ENCODE measurements at places on chromosomes 3 and 15.

GRCh38 chr15:40844696-40845030 lies 815 bp downstream of the SPINT1 start:
- DNase-seq = no peak

DNA sequence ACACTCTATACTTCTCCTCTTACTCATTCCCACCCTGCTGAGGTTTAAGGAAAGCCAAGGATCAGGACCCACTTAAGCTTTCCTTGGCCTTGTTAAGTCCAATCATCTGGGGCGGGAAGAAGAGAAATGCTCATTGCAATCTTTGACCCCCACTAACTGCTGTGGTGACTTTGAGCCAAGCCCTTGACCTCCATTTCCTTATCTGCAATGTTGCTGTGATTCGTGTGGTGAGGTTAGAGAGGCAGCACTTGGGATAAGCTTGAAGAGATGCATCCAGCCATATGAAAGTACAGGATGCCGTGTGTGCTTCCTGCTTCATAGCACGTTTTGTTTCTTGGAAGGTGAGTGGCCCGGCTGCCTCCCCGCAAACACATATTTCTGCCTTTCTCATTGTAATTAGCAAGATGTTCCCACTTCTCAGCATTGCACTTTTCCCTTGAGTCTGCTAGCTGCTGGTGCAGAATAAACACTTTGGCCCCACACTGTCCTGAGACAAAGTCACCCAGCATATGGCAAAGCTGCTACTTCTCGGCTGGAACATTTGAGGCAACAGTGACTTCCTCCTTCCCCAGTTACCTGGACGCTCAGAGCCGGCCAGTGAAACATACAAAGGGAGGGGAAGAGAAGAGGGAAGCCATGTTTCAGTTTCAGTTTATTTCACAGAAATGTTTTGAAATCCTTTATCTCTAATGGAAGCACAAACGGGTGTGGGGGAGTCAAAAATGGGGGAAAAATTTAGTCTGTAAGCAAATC lies 10.5 kb upstream of the NUDT16 start:
- DNase-seq = no peak

GRCh38 chr15:40845511-40846284 lies 1.9 kb downstream of the SPINT1 start:
- DNase-seq = no peak

- DNase-seq = no peak
Observed at GRCh38 chr3:36693670-36694069, 70.7 kb downstream of the DCLK3 start.

- DNase-seq = no peak
Observed at GRCh38 chr15:92809880-92810361, 90.2 kb upstream of the CHD2 start.

DNA sequence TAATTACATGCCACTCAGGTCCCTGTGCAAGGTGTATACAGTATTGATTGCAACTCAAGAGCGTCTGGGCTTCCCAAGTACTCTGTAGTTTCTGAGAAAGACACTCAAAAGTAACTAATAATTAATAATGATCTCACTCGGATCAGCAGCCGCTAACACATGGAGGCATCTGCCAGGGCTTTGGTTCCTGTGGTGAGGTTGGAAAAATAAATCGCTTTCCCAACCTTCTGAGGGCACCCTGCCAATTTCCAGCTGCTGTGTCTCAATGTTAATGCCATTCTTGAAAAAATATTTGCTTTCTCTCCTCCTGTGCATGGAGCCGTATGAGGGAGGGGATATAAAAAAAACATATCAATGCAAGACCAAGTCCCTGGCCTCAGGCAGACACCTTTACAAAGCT lies 116.5 kb upstream of the SLC2A2 start:
- DNase-seq = no peak

DNA sequence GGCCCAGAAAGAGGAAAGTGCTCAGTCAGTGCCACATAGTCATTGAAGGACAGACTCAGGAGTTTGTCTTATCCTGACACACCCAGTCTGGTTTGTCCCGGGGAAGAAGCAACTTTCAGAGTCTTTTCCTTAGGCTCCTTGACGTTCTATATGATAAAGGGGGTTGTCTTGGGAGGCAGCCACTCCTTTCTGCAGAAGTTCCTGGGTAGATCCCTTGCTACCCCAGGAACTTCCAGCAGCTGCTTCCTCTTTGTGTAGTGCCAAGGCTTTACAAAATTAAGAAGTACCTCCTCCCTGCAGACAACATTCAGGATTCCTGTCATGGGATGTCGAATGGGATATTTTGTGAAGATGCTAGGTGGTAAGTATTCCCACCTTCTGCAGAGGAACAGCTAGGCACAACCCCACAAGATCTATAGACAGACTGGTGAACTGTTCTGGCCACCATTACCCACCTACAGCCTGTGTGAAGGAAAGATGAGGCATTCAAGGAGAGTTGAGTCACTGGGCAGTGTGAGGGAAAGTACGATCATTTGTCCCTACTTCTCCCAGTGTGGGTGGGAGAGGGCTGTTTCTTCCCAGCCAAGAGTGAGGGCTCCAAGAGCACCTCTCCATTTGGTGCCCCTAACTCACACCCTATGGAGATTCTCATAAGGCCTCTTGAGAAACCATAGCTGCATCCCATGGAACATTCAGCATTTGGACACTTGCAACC lies 11.3 kb downstream of the TMEM266 start:
- no peak for DNase-seq

DNA sequence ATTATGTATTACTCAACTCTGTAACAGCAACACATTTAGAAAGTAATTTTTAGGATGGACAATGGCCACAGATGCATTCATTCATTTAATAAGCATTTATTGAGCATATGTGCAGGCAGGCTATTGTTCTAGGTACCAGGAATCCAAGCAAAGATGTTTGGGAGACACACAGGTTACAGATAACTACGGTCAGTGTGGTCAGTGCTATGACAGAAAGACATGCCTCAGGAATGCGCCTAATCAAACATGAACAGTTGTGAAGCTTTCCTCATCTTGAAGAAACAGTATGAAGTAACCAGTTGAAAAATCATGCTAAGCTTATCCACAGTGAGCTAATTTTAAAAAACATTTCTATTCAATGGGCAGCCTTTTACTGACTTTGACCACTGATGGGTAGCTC lies 155.4 kb upstream of the CCDC54 start:
- DNase-seq = no peak

- DNase-seq = no peak
Observed at GRCh38 chr15:38085114-38085513, 150.7 kb downstream of the TMCO5A start.

GRCh38 chr3:21682206-21682605 lies 68.8 kb downstream of the ZNF385D start:
- DNase-seq = no peak

DNA sequence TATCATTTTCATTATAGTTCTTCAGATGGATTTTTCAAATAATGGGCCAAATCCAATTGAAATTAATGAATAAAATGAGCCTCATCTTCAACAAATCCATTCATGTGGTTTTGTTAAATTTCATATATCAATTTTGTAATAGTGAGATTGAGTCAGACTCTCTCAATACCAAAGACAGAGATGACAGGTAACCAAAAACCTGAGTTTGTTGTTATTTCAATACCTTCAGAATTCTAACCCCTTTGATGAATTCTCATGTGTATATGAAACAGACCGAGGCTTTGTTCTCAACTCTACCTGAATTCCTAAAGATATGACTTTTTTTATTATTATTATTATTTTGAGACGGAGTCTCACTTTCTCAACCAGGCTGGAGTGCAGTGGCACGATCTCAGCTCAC lies 92.8 kb downstream of the FOXP1 start:
- no peak for DNase-seq

DNA sequence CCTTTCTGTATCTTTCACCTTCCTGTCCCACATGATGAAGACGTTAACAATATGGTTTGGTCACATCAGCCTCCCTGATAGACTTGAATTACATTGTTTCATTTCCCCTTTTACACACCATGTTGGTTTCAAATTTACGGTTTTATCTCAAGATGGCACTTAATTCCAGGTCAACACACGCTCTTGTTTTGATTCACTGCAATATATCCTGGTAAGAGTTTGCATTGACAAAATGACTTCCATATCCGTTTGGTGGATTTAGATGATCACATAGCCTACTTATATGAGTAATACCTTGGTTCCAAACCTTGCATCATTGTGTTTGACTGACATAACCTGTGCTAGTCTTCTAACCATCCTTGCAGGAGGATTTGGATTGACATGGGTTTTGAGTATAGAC lies 499.4 kb downstream of the ROBO1 start:
- no peak for DNase-seq

- no peak for DNase-seq
Observed at GRCh38 chr3:53486961-53487654, 7.3 kb upstream of the CACNA1D start.

DNA sequence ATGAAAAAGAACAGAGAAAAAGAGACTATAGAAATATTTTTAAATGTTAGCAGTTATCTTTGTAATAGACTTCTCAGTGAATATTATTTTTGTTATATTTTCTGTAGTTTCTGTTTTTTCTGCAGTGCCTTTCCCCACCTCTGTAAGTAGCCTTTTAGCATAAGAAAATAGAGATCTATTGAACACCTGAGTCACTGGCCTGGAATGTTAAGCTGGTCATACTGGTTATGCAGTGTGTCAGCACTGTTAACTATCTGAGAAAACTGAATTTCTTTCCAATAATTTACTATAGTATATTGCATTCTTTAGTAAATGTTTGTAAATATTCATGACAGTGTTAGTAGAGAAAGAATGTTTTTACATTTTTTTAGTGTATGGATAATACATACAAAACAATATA lies 79.8 kb downstream of the NECTIN3 start:
- DNase-seq = no peak

- no peak for DNase-seq
Observed at GRCh38 chr3:60277361-60277800, 973.9 kb downstream of the FHIT start.

Measured in GOT3 (cell line).